ENCODE measurements at places on chromosomes 13 and 19.

DNA sequence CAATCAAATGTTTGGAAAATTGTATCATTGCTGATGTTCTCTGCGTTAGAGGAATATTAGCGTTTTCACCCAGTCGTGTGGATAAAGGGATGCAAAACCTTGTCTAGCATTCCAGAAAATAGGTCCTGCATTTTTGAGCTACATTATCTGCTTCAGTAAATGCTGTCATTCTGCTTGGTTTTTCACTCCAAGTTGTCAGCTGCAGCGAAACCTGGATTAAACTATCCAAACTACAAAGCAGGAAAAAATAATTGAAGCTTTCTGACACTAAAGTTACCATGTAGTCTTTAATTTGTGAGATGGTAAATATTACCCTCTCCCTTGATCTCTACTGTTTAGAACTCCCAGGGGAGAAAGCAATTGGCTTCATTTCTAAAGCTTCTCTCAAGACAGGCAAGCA, 1795.5 kb upstream of the PRR20A start:
- H3K4me1 ChIP-seq = no peaks in the 10 kb centered on the region
- no peak overlapping the region for H3K4me3 ChIP-seq
- no peaks in the 10 kb centered on the region for H3K36me3 ChIP-seq
- DNase-seq = no peak

- H3K4me1 ChIP-seq = peaks cover 4% of the 10 kb centered on the region
- DNase-seq = no peak
- H3K27ac ChIP-seq = no peak overlapping the region
- no peaks in the 10 kb centered on the region for H3K36me3 ChIP-seq
Observed at GRCh38 chr13:95573221-95573620, 20.7 kb downstream of the CLDN10 start.

- no peak overlapping the region for H3K27ac ChIP-seq
- no peaks in the 10 kb centered on the region for H3K36me3 ChIP-seq
- no peak for DNase-seq
- H3K4me3 ChIP-seq = no peak overlapping the region
Observed at GRCh38 chr13:41402691-41403511, 54.4 kb upstream of the RGCC start.

- peaks cover 2% of the 10 kb centered on the region for H3K4me1 ChIP-seq
- DNase-seq = no peak
- no peak overlapping the region for H3K27ac ChIP-seq
- H3K27me3 ChIP-seq = no peaks in the 10 kb centered on the region
Observed at GRCh38 chr13:96903085-96903484, 91.2 kb downstream of the OXGR1 start.

- H3K4me3 ChIP-seq = no peak overlapping the region
- H3K27ac ChIP-seq = no peak overlapping the region
- peaks cover 9% of the 10 kb centered on the region for H3K4me1 ChIP-seq
- no peaks in the 10 kb centered on the region for H3K27me3 ChIP-seq
- H3K36me3 ChIP-seq = no peaks in the 10 kb centered on the region
Observed at GRCh38 chr13:40336228-40337221, 329.9 kb downstream of the FOXO1 start.

GRCh38 chr13:55067946-55068345, 2039.3 kb downstream of the OLFM4 start:
- no peak overlapping the region for H3K4me3 ChIP-seq
- H3K27me3 ChIP-seq = no peaks in the 10 kb centered on the region
- DNase-seq = peak; percentile 65
- no peaks in the 10 kb centered on the region for H3K36me3 ChIP-seq

All from muscle of leg (tissue), 16 donors.